Stimulated activated CD8-positive, alpha-beta memory T cell treated with anti-CD3 and anti-CD28 coated beads, Interleukin-2, amount 100 ng/mL, for 1 hour (primary cell): ENCODE measurements at places on chromosomes 1 and 21.
A peak's percentile ranks its signal among the peaks of the same experiment; 100 is the strongest.

DNA sequence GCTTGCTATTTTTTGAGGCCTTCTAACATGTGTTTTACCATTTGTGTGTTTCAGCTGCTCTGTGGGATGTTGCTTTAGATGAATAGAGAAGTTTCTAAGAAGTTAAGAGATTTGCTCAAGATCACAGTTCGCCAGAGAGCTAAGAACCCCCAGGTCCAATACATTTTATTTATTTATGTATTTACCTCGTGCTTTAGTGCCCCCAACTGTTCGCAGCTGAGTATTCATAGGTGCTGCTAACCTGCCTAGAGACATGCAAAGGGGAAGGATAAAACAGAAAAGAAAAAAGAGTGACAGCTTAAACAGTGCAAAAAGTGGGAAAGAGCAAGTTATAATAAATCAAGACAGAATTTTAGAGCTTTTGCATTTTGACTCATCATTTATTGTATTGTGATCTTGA is 31.1 kb downstream of the NFYC start:
- no peak for DNase-seq

GRCh38 chr1:180935326-180936109 is 22.8 kb downstream of the KIAA1614 start:
- DNase-seq = no peak

DNA sequence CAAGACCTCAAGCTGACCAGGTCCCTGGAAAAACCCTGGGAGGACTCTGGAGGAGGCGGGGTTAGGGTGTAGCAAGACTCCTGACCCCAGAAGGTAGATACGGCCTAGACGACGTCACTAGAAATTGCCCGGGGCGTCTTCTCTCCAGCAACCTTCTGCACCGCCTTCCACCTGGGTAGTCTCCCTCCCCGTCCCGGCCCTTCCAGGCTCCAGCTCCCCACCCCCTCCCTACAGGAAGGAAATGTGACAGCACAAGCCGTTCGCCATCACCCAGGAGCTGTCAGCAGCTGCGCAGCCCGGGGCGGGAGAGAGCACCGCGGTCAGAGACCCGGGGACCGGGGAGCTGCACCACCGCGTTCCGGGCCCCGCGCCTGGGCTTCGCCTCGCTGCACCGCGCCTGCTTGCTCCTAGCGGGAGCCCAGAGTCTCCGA is 20.0 kb downstream of the SERTAD4 start:
- no peak for DNase-seq

GRCh38 chr1:82269431-82269830 is 468.7 kb downstream of the ADGRL2 start:
- DNase-seq = no peak

GRCh38 chr1:101408212-101409042 is 171.6 kb downstream of the S1PR1 start:
- no peak for DNase-seq

DNA sequence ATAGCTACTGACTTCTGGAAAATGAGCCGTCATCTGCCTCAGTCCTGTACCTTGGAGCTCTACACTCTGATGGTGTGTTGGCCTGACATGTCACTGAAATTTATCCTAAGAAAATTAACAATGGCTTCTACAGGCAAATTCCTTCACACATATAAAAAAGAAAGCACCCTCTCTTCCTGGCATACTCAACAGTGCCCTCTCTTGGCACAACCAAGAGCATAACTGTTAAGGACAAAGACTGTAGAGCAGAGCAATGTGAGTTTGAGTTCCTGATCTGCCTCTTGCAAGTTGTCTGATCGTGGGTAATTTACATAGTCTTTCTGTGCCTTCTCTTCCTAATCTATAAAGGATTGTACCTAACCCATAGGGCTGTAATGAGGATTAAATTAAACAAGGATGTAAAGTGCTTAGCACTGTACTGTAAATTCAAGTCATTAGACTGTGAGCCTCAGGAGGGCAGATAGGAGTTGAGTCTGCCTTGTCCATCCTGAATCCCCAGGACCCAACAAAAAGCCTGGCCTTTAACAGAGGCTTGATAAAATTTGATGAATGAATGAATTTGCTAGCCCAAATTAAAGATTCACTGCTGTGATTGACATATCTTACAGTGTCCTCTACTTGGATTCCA is 83.5 kb downstream of the SYF2 start:
- DNase-seq = no peak

DNA sequence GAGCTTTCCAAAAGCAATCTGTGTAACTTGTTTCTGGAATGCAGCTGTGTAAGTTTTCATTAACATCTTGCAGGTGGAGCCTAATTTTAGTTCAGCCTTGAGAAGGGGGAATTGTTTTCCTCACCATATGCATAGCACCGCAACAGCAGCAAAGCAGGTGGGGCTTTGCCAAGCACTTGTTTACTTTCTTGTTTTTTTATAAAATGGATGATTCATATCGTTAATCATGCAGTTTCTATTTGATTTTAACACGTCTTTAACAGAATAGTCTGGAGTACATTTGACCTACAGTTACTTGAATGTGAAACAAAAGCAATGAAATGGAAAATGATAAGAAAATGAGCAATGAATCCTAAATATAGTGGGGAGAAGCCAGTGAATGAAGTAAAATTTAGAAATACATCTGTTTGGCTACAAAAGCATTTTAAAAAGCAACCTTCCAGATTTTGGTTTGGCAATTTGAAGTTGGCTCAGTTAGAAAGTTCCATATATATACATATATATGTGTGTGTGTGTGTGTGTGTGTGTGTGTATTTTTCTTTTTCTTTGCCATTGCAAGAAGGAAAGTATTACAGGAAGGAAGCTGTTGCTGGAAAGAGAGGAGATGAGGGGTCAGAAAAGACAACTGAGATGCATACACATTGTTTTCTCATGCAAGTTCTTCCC is 119.0 kb upstream of the ADGRL2 start:
- no peak for DNase-seq

DNA sequence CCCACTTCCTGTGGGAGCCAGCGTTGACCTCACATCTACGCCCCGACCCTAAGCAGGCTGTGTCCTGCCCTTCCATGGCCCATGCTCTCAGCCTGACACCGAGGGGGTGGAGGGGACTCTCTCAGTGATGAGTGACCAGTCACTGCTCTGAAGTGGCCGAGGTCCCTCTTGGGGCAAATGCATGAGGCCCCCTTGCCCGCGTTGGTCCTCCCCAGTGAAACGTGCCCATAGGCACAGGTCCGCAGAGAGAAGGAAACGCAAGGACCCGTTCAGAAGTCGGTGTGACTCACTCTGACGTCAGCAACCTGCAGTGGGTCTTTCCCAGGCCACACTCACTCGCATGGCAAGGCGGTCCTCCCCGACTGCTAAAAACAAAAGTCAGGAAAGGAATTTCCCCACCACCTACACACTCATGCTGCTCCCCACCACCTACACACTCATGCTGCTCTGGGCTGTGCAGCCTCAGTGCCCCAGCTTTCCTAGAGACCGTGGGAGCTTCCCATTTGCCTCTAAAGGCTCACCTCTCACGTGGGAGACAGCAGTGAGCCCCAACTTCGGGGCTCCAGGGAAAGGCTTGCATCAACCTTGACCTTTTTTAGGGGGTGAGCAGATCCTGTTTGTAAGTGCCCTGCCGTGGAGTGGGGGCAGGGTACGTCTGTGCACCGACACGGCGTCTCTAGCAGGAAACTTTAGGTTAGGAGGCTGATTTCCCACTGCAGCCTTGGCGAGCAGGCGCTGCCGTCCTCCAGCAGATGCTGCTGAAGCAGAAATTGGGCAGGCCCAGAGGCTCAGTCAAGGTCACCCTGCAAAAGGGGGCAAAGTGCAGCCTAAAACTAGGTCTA is 11.4 kb downstream of the UBASH3A start:
- peak; percentile 79 for DNase-seq

- DNase-seq = no peak
Observed at GRCh38 chr1:201535046-201535918, 3.6 kb upstream of the NAV1 start.

- peak; percentile 74 for DNase-seq
Observed at GRCh38 chr1:202189001-202189790, 4.4 kb upstream of the LGR6 start.

- DNase-seq = no peak
Observed at GRCh38 chr1:91527266-91527765, 26.7 kb downstream of the CDC7 start.

DNA sequence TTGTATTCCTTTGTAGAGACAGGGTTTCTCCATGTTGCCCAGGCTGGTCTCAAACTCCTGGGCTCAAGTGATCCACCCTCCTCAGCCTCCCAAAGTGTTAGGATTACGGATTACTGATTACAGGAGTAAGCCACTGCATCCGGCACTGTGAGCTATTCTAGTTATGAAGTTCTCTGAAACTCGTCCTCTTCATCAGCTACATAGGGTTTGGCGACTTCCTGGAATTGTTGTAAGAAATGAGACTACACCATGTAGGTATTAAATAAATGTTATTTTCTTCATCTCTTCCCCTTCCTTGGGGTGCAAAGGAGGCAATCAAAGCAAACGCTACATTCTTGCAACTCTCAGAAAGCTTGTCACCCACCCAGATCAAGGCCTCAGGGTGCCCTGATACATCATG is 131.2 kb upstream of the TIAM1 start:
- no peak for DNase-seq

DNA sequence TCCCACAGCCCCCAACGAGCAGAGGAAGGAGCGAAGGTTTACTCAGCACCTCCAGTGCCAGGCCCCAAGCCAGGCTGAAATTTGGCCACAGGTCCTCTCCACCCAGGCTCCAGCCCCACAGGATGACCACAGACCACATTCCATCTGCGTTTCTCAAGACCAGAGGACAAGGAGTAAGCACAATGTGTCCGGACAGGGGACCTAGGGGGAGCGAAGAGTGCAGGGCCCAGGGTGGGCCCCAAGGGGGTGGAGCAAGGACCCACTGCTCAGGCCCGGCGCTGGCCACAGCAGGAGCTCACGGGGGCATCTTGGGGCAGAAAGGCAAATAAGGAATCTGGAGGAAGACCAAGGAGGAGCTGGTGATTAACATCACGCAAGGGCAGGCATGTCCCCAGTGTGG is 100.5 kb downstream of the NPHP4 start:
- DNase-seq = no peak

DNA sequence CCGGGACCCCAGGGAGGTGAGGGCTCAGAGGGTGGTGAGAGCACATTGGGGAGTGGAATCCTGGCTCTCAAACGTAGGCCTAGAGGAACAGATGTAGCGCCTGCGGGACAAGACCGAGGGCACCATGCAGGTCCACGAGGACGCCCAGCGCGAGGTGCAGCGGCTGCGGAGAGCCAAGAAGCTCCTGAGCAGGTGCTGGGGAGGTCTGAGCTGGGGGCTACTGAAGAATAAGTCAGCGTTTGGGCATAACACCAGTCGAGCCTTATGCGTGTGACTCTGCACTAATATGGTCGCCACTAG is 2.6 kb upstream of the NBPF3 start:
- no peak for DNase-seq
